ENCODE measurements at places on chromosomes 7 and 10.

DNA sequence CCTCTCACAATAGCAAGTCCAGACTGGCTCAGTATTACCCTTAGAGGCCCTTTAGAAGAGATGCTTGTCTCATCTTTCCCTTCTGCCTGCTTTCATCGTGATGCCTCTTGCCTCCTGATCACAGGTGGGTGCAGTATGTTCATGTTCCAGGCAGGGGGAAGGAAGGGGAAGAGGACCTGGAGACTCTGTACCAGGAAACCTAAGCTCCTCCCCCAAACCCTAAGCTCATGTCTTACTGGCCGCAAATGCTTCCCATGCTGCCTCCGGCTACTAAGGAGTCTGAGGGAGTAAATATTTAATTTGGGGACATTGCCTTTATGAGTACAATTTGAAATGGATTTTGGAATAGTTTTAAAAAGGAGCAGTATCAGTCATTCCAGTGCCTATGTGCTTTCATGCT lies 192.6 kb downstream of the CDCA7L start:
- DNase-seq, result peak; percentile 6

- no peak for DNase-seq
These were observed 44.9 kb downstream of the AKR1B15 start for GRCh38 chr7:134593530-134594392.

DNA sequence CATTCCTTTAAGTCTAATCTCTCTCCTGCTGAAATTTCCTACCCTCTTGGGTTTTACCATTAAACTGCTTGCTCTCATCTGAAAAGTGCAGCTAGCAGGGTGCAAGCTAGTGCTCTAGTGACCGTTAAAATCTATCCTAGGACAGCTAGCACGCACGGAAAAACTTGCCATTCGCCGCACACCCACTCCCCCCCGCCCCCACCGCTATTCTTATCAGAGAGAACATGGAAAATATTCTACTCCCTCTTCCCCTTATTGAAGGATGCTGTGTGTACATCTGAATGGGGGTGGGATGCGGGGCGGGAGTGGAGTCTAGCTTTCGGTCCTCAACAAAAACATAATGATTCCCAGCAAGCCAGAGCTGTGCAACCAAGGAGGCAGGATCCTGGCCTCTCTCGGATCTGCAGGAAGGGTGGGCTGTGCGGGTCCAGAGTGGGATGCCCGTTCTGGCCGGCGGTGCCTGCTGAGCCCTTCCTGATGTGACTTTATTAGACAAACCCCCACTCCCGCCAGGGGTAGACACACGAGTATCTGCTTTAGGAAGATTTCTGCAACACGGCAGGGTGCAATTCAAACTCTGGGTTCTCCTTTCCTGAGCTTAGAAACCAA lies 1.1 kb upstream of the ADRA2A start:
- DNase-seq, result no peak

- DNase-seq, result no peak
These were observed 7.3 kb downstream of the FAM20C start for GRCh38 chr7:199483-200249.

DNA sequence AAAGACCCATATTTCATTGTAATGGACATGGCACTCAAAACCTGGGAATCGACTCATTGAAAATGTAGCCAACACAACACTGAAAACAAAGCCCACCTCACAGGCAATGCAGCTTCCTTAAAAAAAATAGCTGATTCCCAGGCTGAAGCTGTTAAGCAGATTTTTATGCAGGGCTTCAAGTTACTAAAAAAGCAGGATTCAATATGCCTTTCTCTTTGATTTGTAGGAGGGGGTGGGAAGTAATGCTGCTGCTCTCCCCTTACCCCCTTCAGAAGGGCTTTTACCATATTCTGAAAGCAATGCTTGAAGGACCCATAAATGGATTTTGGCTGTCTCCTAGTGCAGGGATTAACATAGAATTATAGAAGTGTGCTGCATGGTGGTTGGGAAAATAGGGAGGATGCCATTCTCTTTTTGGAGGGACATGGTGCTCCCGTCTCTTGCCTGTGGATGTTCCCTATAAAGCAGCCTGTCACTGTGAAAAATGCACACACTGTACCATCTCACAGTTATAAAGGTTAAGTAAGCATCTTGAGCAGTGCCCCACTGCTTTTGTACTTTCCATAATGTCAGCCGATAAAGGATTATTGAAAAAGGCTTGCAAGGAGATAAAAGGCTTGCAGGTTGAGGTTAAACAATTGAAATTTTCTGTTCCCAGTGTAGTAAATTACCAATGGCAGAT lies 262.8 kb downstream of the AUTS2 start:
- no peak for DNase-seq

DNA sequence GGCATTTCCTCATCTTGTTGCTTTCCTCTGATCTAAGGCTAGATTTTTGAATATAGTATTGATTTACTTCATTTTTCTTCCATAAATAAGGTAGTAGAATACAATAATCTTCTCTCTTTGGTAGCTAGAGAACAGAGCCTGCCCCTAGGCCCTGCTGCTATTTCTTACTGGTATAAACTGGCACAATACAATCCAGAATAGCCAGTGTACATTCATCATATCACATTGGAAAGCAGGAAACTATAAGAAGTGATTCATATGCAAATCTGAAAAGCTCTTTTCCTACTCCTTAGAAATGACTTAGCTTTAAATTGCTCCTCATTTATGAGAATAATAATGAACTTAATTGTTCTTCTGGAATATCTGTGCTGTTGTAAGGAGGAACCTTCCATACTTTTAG lies 100.2 kb downstream of the KCND2 start:
- no peak for DNase-seq

DNA sequence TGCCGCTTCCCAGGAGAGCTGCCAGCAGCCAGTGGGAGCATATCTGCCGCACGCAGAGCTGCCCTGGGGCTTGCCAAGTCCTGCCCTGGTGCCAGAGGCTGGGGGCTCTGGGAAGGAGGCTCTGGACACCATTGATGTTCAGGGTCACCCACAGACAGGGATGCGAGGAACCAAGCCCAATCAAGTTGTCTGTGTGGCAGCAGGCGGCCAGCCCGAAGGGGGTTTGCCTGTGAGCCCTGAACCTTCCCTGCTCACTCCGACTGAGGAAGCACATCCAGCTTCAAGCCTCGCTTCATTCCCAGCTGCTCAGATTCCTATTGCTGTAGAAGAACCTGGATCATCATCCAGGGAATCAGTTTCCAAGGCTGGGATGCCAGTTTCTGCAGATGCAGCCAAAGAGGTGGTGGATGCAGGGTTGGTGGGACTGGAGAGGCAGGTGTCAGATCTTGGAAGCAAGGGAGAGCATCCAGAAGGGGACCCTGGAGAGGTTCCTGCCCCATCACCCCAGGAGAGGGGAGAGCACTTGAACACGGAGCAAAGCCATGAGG lies 94.6 kb downstream of the TACC2 start:
- DNase-seq, result no peak

GRCh38 chr7:130381468-130382312 lies 1.4 kb downstream of the CPA1 start:
- no peak for DNase-seq

DNA sequence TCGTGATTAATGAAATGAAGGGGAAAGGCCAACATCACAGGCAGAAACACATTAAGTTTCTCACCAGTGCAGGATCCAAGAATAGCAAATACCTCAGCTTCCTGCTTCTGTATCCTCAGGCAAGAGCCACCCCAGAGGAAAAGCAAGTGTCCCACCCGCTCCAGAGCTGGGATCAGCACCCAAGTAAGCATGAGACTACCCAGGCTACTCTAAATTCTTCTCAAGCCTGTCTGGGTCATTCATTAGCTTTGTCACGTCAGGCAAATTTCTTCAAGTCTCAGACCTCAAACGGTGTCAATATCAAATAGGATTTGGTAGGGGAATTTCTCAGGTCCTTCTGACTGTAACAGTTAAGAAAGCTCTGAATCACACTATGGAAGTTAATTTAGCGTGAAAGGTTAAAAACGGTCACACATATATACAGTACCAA lies 59.0 kb downstream of the GNA12 start:
- DNase-seq, result no peak

DNA sequence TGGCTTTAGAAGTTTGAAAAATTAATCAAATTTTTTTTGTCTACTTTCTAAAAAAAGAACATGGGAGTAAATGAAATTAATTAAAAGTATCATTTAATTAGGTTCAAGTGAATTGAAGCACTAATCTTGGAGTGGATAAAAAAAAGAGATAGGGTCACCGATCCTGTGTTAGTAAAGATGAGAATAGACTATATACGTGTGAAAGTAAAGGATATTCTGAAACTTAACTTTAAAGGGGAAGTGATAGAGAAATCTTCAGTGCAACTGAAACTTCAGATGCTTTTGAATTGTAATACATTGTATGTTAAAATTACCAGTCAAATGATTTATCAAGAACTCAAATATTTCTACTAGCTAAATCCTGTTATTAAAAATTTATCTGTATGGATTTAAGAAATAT lies 4.8 kb downstream of the NHLRC2 start:
- no peak for DNase-seq

DNA sequence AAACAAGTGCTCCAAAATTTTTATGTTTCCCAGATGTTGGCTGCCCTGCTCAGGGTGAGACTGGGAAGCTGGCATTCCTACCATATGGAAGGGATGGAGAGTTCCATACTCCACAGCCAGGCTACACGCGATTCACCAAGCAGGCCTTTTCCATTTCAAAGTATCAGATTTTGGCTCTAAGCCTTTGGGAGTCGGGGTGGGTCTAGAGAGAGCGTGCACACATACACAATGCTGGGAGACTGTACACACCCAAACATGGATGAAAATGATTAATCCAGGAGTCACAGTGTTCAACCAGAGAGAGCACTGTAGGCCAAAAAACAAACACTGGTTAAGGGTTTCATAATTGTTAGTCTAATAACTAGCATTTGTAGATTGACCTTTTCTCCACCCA lies 295.0 kb downstream of the BICC1 start:
- DNase-seq, result peak; percentile 59

DNA sequence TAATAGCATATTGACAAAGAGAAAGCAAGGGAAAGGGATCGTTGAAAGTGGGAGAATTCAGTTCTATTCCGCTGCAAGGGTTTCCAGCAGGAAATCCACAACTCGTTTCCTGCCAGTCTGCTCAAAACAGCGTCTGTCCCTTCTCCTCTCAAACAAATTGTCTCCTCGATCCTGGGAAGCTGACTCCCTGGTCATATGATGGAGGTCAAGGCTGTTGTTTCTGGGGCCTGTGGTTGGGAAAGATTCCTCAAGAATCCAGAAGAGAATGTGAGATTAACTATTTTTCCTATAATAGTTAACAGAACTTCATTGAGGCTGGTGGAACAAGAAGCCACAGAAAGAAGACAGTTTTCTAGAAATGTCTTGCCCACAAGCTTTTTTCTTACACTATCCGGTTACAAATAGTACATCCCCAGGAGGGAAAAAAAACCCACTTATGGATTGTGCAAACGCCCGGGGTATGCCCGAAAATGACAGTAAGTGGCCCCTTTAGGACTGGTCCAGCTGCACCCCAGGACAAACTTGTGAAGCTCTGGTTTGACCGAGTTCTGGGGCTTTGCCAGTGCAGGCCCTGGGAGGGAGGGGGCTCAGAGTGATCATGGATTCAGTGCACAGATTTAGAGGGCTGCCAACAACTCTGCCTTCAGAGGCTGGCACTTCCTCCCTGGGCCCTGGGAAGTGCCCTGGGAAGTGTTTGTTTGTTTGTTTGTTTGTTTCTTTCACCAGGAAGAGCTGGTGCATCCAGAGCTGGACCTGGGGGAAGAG lies 49.4 kb upstream of the CTBP2 start:
- DNase-seq, result no peak

Data from epithelial cell of prostate (primary cell).